ENCODE measurements at places on chromosomes 4 and X.
A peak's percentile ranks its signal among the peaks of the same experiment; 100 is the strongest.

- DNase-seq, result no peak
Observed at GRCh38 chr4:132297346-132297745, 851.7 kb upstream of the PCDH10 start.

DNA sequence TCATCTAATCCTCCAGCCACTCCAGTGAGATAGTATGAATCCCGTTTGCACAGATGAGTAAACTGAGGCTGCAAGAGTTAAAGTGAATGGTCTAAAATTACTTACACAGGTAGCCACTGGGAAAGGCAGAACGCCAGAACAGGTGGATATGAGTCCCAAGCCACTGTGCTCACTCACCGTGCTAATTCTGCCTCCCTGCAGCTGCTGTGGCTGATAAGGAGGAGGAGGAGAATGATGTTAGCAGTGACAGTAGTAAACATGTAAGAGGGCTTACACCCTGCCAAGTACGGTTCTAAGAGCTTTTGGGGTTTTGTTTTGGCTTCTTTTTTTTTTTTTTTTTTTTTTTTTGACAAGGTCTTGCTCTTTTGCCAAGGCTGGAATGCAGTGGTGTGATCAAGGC, 90.5 kb upstream of the PRPS2 start:
- no peak for DNase-seq

GRCh38 chr4:41214136-41214824, at the start of gene APBB2:
APBB2 (minus strand) TSS chr4:41214542; CDS start chr4:41033254, 181,288 bp downstream.
- peak; percentile 6 for DNase-seq

DNA sequence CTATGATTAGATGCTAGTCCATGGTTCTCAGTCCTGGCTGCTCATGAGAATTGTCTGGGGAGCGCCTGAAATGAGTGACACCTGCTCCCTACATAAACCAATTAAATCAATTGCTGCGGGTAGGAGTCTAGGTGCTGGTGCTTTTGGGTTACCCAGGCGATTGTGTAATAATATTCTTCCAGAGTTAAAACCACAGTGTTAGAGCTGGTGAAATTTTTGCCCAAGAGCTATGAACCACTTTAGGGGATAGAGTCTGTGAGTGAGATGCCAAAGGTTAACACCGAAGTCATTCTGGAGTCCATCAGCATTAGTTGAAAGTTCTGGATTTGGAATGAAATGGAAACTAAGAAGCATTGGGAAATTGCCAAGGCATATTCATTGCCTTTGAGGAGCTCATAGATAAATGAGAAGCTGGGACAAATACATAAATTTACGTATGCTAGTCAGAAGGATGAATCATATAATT, 15.3 kb downstream of the PDK3 start:
- no peak for DNase-seq

DNA sequence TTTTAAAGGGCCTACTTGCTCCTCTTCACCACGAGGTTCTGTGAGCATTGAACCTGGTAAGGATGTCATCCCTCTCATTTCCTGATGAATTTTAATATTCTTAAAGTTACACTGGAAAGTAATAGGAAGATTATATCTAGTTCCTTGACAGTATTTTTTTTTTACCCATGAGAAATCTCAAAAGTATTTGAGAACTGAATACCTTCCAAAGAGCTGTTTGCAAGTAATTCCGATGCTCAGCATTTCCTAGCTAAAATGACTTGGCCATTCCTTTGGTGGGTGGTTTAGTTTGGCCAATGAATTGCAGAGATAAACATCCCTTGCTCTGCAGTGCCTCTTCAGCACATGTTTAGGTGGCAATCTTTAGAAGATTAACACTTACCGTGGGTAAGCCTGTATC, 110.2 kb upstream of the WDR1 start:
- DNase-seq, result no peak

- DNase-seq, result no peak
Observed at GRCh38 chr4:141569141-141569540, 67.2 kb upstream of the IL15 start.

GRCh38 chrX:149267878-149268813, 237.0 kb downstream of the IDS start:
- no peak for DNase-seq

DNA sequence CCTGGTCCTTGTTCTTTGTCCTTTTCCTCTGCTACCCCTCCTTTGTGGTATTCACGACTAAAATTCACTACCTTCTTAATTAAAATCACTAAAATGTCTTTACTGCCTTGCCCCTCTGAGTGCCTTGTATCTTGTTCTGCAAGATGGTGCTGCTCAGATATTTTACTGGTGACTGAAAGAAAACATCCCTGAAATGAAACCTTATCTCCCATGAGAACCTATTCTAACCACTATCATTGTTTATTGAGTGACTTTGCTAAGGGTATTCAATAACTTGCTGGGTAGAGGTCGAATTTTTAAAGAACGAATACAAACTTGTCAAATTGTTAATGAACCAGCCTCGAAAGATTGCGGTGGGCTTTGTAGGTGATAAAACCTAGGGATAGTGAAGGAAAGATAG, 52.8 kb downstream of the SPRY1 start:
- DNase-seq, result no peak

DNA sequence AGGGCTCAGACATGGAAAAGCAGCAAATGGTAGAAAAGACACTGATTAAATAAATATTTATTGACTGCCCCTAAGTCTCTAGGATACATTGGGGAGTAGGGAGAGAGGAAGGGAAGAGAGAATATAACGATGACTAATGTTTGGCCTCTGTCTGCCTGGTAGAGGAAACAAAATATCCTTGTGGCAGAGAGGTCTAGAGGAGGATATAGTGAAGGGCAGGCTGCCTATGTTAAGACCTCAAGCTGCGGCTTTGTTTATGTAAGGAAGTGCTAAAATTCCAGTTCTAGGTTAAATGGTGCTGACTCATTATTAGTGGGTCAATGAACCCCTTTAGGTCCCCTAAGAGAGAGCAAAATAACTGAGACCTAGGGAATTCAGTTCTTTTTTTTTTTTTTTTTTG, 427.3 kb upstream of the FTHL17 start:
- no peak for DNase-seq

DNA sequence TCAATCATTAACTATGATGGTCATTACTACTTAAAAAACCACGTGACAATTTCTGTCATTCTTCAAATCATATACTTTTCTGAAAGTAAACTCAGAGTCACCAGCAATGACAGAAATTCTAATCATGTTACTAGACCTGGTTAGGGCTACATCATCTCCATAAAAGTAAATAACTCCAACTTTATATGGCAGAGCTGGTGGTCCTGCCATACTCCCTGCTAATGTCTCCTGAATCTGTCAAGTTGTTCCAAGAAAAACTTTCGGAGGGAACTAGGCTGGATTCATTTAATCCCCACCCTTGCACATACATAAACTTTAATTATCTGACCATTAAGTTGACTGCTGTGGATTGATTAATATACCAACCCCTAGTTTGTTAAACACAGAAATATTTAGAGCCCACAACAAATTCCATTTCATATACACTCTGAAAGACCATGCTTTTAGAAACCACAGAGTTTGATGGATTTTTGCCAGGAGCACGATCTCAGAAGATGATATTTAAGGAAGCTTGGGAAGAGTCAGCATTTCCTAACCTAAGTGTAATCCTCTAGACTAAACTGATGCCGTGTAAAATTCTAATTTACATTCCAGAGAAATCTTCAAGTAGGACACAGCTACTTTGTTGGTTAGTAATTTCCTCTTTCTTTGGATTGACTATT, 577.0 kb downstream of the FAT4 start:
- no peak for DNase-seq

DNA sequence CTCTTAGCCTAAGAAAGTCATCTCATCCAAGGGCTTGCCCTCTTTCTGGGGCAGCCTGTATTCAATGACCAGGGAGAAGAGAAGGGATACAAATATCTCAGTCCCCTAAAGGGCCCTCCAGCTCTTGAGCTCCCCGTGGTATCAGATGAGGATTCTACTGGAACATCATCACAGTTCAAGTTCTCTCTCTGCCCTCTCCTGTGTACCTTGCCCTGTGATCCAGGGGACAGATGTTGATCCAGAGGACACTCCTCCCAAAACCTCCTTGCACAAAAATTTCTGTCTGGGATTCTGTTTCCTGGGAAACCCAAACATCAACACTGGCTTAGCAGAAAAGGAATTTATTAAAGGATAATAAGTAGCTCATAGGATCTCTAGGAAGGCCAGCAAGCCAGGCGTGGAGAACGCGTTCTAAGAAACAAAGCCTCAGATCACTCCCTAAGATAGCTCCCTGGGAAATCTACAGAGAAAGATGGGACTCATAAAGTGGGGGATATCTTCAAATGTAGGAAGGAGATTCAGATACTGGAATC, 296.3 kb upstream of the KLF3 start:
- no peak for DNase-seq

DNA sequence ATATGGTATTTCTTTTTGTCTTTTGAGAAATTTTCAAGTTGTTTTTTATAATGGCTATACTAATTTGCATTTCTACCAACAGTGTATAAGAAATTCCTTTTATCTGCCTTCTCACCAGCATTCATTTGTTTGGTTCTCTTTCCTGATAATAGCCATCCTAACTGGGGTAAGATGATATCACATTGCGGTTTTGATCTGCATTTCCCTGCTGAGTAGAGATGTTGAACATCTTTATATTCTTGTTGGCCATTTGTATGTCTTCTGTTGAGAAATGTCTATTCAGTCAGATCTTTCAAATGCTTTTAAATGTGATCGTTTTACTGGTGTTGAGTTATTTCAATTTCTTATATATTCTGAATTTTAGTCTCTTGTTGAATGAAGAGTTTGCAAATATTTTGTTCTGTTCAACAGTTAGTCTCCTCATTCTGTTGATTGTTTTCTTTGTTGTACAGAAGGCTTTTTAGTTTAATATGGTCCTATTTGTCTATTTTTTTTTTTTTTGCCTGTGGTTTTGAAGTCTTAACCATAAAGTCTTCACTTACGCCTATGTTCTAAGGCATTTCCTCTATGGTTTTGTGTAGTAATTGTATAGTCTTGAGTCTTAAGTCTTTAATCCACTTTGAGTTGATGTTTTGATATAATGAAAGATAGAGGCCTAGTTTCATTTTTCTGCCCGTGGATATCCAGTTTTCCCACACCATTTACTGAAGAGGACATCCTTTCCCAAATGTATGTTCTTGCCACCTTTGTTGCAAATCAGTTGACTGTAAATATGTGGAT, 1566.9 kb downstream of the STIM2 start:
- no peak for DNase-seq

- no peak for DNase-seq
Observed at GRCh38 chr4:147425019-147425418, 55.9 kb upstream of the EDNRA start.

- no peak for DNase-seq
Observed at GRCh38 chr4:185774131-185774653, 37.8 kb downstream of the SORBS2 start.

DNA sequence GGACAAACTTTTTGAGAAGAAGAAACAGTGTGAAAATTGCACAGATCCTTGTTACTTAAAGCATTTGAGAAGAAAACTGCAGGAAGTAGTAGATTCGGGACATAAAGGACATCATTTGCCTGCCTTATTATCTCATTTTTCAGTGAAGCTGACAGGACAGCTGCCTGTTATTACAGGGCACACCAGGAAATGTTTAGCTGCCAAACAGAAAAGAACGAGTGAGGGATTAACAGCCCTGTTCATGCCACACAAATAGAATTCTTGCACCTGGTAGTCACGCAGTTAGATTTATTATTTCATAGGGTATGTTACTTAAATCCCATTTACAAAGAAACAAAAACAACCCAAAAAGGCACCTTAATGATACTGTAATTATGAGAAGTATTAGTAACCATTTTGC, 100.6 kb downstream of the CHIC2 start:
- no peak for DNase-seq

- DNase-seq, result no peak
Observed at GRCh38 chr4:128916832-128917231, 107.3 kb downstream of the JADE1 start.

DNA sequence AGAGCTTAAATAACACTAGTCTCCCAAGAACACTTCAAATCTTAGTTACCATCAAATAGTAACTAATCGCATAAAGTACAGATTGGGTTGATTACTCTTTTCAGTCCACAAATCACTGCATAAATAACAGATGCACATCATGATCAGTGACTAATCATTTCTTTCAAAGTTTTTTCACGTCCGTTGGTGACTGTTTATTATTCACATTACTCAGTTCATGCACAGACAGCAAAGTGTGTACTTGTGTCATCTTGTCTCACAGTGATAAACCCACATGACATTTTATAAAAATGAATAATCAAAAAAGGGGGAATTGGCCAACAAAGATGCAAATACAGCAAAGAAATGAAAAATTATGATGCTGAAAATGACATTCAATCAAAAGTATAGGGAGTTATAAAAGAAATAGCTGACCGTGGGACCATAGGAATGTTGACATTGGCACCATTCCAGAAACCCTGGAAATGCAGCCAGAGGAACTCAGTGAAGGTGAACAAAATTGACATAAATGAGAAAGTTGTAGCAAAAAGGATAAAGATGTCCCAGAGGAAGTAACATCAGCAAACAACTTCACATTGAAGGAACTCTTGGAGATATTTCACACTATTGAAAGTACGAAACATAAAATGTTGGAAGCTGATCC, 161.5 kb downstream of the SOX3 start:
- DNase-seq, result no peak

- DNase-seq, result no peak
Observed at GRCh38 chrX:101977106-101977505, 45.3 kb upstream of the ZMAT1 start.

DNA sequence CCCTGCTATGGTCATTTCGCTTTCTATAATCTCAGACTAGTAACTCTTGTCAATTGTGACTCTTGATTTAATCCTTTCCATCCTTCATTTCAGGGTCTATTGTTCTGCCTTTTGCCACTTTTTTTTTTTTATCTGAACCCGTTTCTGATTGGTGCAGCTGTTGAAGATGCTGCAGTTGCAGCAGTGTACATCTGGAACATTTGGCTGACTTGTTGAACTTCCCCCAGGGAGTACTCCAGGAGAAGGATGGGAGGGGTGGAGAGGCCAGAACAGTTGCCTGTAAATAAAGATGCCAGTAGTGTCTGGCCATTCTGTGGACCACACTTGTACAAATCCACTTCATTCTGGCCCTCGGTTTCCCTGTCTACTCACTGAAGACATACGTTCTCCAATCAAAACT, 1.0 kb upstream of the EDA start:
- DNase-seq, result no peak

- DNase-seq, result no peak
Observed at GRCh38 chrX:132613801-132614200, 125.0 kb upstream of the MBNL3 start.

GRCh38 chrX:446245-446644, 59.5 kb upstream of the PPP2R3B start:
- DNase-seq, result no peak

- DNase-seq, result no peak
Observed at GRCh38 chr4:17650406-17650805, 36.0 kb downstream of the MED28 start.

Measured in activated T-helper 9 cell treated with anti-CD3 and anti-CD28 coated beads, Interleukin-2, amount 50 U/mL, for 16 hours (primary cell).